Bladder microvascular endothelial cell (primary cell): ENCODE measurements at places on chromosomes 7 and 10. TPM values are rescaled to one million over a fixed set of nuclear protein-coding genes. Genes with fewer than 3 reads are reported as not detected.

Gene CTBP2
- 84.2 and 160 TPM in 2 replicates for total RNA-seq

Gene LLCFC1
- total RNA-seq: not detected in 2 replicates

Gene BMPER
- 0.16 and 5.4 TPM in 2 replicates for total RNA-seq

Gene ZNF487
- 2.1 and 2.5 TPM in 2 replicates for total RNA-seq
